ENCODE measurements at places on chromosomes 7 and 10. TPM values are rescaled to one million over a fixed set of nuclear protein-coding genes. Genes with fewer than 3 reads are reported as not detected.

PITX3 gene
- total RNA-seq, result 1.0 TPM

CAMK2B gene
- total RNA-seq, result 0.12 TPM

ACSL5 gene
- total RNA-seq, result 0.13 TPM

SYT15 gene
- 3.3 TPM for total RNA-seq

SCIN gene
- 0.28 TPM for total RNA-seq

VWDE gene
- 1.4 TPM for total RNA-seq

RASSF4 gene
- 4.1 TPM for total RNA-seq

LIPF gene
- not detected for total RNA-seq

TSPAN12 gene
- 0.59 TPM for total RNA-seq

DPYSL4 gene
- total RNA-seq, result 18.9 TPM

AGAP4 gene
- total RNA-seq, result 5.2 TPM

PPP1R9A gene
- 2.6 TPM for total RNA-seq

CALCR gene
- not detected for total RNA-seq

Measured in A549 treated with Mapracorat at 1 μM for 4 hours (cell line).